ENCODE measurements at places on chromosomes 4 and X.

GRCh38 chr4:152513078-152513477 lies 22.8 kb downstream of the FBXW7 start:
- no peak for DNase-seq

GRCh38 chr4:179307297-179308136 lies 1865.3 kb upstream of the AGA start:
- no peak for DNase-seq

- no peak for DNase-seq
These were observed 254.2 kb upstream of the NWD2 start for GRCh38 chr4:36990128-36990872.

- DNase-seq, result no peak
These were observed 5.0 kb downstream of the SMAD1 start for GRCh38 chr4:145486603-145487002.

DNA sequence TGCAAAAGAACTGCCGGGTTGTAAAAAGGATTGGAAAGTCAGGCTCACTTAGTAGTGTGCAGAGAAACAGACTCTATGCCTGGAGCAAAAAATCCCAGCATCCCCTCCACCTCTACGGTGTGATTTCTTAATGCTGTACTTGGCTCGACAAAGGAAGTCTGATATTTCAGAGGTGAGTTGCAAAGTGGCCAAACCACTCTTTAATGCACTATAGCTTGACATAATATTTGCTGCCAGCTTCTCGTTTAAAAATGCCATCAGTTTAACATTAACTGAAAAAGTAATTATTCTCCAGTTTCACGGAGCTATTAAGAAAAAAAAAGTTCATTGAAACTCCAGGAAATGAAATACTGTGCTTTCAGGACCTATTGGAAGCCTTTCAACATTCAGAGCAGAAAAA lies 448.3 kb upstream of the ZFP42 start:
- no peak for DNase-seq

DNA sequence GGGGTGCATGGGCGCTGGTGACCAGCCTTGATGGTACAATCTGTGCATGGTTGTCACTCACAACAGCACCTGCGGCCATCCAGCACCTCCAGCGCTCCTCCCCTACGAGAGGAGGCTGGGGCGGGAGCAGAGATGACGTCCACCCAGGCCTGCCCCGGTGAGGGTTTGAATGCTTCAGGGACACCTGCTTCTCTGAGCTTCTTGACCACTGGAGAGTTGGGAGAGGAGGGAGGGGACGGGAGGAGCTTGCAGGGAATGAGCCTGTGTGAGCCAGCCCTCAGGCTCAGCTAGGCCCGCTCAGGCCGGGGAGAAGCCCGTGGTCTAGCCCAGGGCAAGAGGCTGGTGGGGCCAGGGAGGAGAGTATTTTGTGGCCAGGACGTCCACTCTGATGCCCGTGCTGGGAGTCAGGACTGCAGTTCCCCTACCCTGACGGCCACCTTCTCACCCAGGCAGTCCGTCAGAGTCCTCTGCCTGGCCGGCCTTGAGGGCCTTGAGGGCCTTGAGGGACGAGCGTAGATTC lies 59.2 kb downstream of the CPZ start:
- no peak for DNase-seq

DNA sequence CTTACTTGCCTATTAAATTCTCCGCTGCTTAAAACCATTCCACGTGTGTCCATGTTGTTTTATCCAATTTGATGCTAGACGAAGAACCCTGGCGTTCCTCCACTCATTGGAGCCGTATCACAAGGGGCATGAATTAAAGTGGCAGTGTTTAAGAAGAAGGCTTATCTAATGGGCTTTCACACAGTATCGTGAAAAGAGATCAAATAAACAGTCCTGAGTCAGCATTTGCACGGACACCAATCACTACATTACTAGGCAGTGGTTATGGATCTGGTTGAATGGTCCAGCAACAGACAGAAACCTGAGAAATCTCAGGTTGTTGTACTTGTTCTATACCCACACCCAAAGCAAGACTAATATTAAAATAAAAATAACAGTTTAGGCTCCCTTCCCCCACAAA lies 671.6 kb downstream of the FAT4 start:
- no peak for DNase-seq

DNA sequence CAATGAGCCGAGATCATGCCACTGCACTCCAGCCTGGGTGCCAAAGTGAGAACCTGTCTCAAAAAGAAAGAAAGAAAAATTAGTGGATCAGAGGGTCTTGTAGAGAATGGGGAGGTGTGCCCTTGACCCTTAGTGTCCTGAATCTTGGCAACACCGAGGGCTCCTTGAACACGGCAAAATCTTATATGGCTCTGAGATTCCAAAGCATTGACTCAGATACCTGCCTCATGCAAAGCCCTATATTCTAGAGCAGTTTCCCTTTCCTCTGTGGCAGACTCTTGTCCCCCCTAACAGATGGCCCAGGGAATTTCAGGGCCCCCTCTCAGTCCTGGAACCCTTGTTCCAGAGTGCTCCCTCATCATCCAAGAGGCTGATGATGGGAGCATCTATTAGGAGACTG lies 6.8 kb downstream of the CLDN2 start:
- no peak for DNase-seq

GRCh38 chr4:127364397-127364796 lies 268.4 kb upstream of the INTU start:
- DNase-seq, result no peak

GRCh38 chr4:6573986-6574746 lies 823 bp upstream of the MAN2B2 start:
- DNase-seq, result no peak

- no peak for DNase-seq
These were observed 148.8 kb upstream of the TBL1X start for GRCh38 chrX:9316096-9316495.

- DNase-seq, result no peak
These were observed 8.4 kb downstream of the NDUFA1 start for GRCh38 chrX:119880076-119880475.

DNA sequence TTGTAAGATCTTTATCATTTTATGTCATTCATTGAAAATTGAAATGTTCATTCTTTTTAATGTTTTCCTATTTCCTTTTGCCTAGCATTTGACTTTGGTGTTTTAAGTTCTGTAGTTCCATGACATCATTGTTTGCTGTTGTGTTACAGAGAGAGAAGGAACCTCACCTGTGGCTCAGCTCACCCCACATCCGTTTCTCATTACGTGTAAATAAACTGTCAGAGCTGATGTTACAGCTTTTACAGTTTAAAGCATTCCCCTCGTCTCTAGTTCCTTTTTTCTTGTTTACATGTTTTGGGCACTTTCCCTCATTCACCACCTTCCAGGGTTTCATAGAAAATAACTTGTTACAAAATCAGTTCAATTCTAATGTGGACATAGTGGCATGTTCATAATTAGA lies 137.2 kb downstream of the FNIP2 start:
- DNase-seq, result no peak

DNA sequence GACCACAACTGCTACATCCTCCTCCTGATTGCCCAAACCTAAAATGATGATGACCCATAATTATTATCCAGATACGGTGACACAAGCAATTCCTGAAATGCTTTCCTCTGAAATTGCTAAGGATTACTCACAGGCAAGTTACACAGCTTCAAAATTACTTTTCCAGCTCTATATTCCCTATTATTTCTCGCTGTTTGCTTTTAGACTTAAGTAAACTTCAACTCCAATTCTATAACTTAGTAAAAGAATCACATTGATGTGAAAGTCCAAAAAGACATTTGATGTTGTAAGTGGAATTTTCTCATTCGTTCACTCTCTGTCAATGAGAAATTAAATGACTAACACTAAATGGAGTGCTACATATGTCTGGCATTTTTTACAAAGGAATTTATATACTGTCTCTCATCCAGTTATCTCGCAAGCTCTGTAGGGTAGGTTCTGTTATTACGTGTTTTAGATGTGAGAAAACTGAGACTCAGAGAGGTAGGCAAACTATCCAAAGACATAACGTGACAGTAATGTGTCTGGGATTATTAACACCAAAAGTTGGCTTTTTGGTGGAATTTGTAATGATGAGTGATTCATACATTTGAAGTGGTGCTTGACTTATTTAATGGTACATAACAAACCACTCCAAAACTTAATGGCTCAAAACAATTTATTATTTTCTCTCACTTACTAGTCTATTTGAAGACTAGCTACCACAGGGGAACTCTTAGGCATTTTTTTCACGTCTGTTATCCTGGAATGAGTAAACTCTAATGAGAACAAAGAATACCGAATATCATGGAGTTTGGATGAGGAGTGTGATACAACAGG lies 31.5 kb downstream of the PALLD start:
- DNase-seq, result no peak

GRCh38 chrX:108036298-108036973 lies 8.4 kb upstream of the VSIG1 start:
- no peak for DNase-seq

- DNase-seq, result no peak
These were observed 332.5 kb downstream of the GRID2 start for GRCh38 chr4:92636038-92636806.

GRCh38 chr4:113880240-113881028 lies 99.0 kb downstream of the ARSJ start:
- DNase-seq, result no peak

- DNase-seq, result no peak
These were observed 31.6 kb downstream of the TRMT44 start for GRCh38 chr4:8472158-8472688.

DNA sequence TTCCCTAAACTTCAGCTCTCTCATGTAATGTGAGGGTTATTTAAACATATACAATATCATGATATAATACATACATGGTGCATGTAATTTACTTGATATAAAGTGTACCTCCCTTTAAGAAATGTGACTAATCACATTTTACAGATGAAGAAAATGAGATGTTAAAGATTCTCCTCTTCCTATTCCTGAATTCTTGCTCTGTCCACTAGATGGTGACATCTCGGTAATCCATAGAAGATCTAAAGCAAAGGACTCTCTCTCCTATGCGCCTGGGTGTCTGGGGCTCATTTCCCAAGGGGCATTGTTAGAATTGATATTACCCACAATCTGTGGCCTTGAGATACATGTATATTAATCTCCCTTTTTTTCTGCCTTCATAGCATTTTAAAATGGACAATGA lies 804.9 kb downstream of the RAB28 start:
- DNase-seq, result no peak

DNA sequence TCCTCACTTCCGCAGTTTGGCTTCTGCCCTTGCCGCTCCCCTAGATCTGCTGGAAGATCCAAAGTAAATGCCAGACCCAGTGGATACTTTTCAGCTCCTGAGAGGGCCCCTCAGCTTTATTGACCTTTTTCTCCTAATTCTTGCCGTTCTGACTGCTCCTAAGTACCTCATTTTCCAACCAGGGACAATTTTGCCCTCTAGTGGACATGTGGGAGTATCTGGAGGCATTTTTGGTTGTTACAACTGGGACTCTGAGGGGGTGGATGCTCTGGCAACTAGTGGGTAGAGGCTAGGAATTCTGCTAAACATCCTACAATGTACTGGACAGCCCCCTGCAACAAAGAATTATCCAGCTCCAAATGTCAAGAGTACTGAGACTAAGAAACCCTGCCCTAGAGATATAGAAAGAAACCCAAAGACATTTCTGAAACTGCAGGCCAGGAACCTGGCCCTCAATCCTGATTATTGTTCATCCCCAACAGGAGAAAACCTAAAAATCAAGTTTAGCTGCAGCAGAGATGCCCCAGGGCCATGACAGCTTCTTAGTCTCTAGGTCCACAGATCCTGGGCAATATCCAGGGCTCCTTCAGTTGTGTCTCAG lies 3.4 kb downstream of the TEX13B start:
- no peak for DNase-seq

- DNase-seq, result no peak
These were observed 6.0 kb downstream of the CXCL2 start for GRCh38 chr4:74092957-74093356.

GRCh38 chr4:4981427-4981826 lies 37.8 kb downstream of the CYTL1 start:
- DNase-seq, result no peak

DNA sequence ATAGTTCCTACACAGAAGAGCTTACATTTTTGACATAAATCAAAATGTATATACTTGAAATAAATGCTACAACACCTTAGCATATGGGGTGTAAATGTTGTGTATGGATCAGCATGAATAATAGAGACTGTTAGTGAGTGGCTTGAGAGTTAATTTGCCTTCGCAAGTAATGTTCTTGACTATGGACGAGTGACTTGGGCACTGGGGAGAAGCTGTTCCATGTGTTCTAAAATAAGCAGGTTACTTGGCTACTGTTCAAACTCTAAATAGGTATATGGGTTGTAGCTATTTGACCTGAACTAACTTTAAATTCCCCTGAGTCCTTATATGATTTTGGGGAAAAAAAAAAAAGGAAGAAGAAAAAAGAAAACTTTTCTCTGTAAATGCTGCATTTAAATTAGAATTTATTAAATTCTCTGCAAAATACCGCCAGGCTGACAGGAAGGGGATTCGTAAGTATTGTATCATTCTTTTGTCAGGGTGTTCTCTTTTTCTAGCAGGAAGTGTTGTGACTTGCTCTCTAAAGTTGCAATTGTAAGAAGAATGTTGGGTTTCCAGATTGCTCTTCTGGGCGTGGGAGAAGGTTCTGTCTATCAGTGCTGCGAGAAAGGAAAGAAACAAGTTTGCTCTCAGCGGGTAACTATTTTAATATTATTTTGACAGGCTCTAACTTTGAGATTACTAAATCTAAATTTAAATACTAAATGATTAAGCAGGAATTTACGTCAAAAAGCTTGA lies 32.2 kb downstream of the PLS3 start:
- no peak for DNase-seq

GRCh38 chrX:108344216-108344615 lies 94.0 kb downstream of the COL4A6 start:
- DNase-seq, result no peak

GRCh38 chr4:185424905-185425646 lies 688 bp downstream of the UFSP2 start:
- no peak for DNase-seq

DNA sequence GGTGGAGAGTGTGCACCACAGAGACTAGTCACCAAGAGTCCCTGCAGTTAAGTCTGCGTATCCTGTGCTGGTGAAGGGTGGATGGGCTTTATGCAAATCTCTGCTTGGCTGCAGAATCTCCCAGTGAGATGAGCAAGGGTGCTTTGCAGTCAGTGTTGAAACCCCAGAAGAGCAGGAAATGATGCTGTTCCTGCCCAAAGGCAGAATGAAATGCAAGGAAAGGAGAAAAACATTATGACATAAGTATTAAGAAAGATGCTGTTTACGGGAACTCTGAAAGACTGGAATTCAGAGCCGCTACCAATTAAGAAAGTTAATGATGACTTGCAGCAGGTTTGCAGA lies 25.4 kb upstream of the ACSL1 start:
- no peak for DNase-seq

- peak; percentile 41 for DNase-seq
These were observed 5.2 kb upstream of the TCEANC start for GRCh38 chrX:13647709-13648212.

GRCh38 chrX:48754238-48754637 lies 7.3 kb upstream of the GLOD5 start:
- DNase-seq, result no peak

GRCh38 chrX:24398766-24399165 lies 38.3 kb downstream of the SUPT20HL1 start:
- no peak for DNase-seq

GRCh38 chr4:105472871-105473323 lies 965 bp downstream of the PPA2 start:
- no peak for DNase-seq
